ENCODE measurements at places on chromosomes 7 and 10.

- no peak for DNase-seq
Measured at GRCh38 chr7:157650131-157650631, 313.4 kb downstream of the DNAJB6 start.

- peak; percentile 74 for DNase-seq
Measured at GRCh38 chr10:84205049-84205852, 10.9 kb downstream of the CDHR1 start.

DNA sequence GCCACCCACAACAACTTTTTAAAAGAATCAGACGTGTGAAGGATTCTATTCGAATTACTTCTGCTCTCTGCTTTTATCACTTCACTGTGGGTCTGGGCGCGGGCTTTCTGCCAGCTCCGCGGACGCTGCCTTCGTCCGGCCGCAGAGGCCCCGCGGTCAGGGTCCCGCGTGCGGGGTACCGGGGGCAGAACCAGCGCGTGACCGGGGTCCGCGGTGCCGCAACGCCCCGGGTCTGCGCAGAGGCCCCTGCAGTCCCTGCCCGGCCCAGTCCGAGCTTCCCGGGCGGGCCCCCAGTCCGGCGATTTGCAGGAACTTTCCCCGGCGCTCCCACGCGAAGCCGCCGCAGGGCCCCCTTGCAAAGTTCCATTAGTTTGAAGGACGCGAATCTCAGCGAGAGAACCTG is 461 bp upstream of the HTRA1 start:
- DNase-seq = no peak

- no peak for DNase-seq
Measured at GRCh38 chr7:155565596-155565995, 19.2 kb upstream of the CNPY1 start.

DNA sequence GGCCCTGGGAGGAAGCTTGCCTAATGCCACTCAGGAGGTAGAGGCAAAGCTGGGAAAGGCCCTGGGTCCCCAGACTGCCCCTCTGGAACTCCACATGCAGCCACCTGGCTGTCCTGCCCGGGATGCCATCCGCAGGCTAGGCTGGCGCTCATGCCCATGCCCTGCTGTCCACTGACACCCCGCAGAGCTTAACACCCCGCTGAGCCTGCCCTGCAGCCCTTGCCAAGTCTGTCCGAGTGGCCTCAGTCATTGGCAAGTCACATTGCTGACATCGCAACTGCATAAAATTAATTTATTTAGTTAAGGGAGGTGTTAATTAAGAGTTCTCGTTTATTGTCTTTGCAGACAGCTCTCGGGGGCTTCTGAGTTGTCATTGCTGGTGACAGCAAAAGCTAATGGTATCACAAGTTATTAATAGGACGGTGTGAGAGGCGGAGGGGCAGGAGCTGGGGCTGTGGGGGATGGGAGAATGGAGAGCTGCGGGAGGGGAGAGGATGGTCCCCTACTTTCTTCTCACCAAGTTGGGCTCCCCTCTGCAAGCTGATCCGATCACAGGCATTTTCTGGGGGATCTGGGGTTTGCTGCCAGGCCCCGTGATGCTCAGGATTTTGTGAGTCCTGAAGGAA is 55.6 kb upstream of the PCBD1 start:
- no peak for DNase-seq

GRCh38 chr10:62025901-62026879 is 124.7 kb downstream of the ARID5B start:
- no peak for DNase-seq

GRCh38 chr7:23912065-23912464 is 202.0 kb downstream of the STK31 start:
- no peak for DNase-seq

- peak; percentile 55 for DNase-seq
Measured at GRCh38 chr10:101063050-101063525, 1.3 kb downstream of the KAZALD1 start.

GRCh38 chr7:124792002-124792401 is 26.4 kb upstream of the GPR37 start:
- DNase-seq = no peak

- no peak for DNase-seq
Measured at GRCh38 chr7:141477865-141478264, 73.3 kb upstream of the AGK start.

- DNase-seq = no peak
Measured at GRCh38 chr7:121531175-121532070, 135.3 kb upstream of the FAM3C start.
